ENCODE measurements at places on chromosomes 7 and 10.

DNA sequence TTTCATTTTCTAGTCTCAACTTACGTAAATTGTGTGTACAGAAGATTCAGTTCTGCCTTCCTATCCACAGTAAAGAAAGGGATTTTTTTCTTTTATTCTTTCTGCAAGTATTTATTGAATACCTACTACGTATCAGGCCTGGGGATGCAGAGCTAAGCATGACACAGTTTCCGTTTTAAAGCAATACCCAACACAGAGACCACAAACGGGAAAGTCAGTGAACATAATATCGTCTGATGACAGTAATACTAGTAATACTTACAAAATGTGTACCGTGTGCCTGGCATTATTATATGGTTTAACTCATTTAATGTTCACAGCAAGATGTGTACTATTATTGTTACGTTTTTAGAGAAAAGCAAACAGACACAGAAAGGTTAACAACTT is 22.4 kb downstream of the REEP3 start:
- no peak for DNase-seq

GRCh38 chr10:71271662-71272055 is 47.4 kb upstream of the SLC29A3 start:
- no peak for DNase-seq

DNA sequence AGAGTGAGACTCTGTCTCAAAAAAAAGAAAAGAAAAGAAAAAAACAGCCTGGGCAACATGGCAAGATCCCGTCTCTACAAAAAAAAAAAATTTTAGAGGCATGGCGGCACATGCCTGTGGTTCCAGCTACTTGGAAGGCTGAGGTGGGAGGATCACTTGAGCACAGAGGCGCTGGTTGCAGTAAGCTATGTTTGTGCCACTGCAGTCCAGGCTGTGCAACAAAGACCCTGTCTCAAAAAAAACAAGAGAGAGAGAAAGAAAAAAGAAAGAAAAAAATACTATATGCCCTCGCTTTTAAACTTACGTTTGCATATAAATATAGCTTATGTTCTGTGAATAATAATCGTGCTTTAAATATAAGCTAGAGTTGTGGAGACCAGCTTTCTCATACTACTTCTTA is 11.2 kb downstream of the HACD1 start:
- DNase-seq, result no peak

- no peak for DNase-seq
Measured at GRCh38 chr7:132255115-132255797, 321.0 kb downstream of the PLXNA4 start.

GRCh38 chr7:99808766-99809165 is 19.0 kb upstream of the CYP3A43 start:
- no peak for DNase-seq

DNA sequence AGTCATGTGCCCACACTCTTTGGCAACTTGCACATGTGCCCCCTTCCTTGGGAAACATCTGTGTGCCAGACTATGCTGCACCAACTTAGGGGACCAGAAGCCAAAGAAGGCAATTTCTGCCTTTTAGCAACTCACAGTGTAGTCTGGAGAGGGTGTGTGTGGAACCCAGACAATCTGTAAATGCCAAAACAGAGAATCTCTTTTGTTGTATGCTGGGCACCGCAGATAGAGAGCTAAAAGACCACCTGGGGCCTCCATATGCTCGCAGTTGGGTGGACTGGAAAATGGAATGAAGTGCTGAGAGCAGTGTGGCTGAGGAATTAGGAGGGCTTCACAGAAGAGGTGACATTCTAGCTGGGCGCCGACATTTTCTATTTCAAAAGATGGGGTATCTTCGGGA is 26.4 kb downstream of the UBTD1 start:
- no peak for DNase-seq

GRCh38 chr10:34885898-34886297 is 70.8 kb upstream of the PARD3 start:
- no peak for DNase-seq

GRCh38 chr10:113444766-113445365 is 108.0 kb upstream of the HABP2 start:
- no peak for DNase-seq

DNA sequence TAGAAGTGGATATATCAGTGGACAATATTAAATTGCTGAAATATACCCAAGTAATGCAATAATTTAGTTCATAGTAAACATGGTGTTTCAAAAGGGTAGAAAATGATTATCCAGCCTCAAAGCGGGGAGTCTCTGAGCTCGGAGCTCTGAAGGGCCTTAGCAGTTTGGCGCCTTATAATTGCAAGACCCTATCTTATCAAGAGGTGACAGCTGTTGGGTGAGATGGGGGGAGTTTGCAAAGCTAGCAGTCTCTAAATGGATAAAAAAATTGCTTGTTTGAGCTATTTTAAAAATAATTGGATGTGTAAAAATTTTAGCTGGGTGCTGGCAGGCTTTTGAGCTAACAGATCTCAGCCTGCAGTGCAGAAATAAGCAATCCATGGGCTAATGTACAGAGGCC is 219.2 kb downstream of the CCSER2 start:
- no peak for DNase-seq

- no peak for DNase-seq
Measured at GRCh38 chr10:1190791-1191490, 134.8 kb downstream of the WDR37 start.

- no peak for DNase-seq
Measured at GRCh38 chr10:34479520-34480179, 335.4 kb downstream of the PARD3 start.

DNA sequence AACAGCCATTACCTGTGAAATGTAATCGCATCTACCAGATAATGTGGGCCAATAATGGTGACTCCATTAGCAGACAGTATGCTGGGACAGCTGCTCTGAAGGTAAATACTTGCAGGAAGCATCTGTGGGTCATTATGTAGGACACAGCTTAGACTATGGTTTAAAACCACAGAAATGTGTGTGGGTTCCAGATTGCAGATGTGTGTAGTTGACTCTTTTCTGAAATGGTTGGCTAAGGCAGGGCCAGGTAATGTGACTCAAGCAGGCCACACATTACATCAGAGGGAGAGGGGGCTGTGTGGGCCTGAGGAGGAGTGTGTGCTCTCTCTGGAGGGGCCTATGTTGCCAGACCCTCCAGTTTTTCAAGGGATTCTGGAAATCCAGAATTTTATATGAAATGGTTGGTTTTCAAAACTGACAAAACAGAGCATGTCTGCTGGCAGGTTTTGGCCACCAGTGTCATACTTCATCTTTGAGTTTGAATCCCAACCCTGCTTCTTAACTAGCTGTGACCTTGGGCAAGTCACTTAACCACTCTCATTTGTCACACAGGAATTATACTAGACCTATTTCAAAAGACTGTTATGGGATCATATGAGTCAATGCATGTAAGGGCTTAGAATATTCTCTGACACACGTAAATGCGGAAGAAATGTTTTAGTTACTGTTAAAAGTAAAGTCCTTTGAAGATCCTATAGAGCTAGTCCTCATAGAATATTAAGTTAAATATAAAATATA is 64.5 kb downstream of the MCMBP start:
- DNase-seq, result no peak

- no peak for DNase-seq
Measured at GRCh38 chr10:77253147-77253545, 384.5 kb downstream of the KCNMA1 start.

- DNase-seq, result no peak
Measured at GRCh38 chr7:36967387-36967786, 243.1 kb upstream of the AOAH start.

GRCh38 chr10:34889004-34889869 is 74.1 kb upstream of the PARD3 start:
- DNase-seq, result no peak

DNA sequence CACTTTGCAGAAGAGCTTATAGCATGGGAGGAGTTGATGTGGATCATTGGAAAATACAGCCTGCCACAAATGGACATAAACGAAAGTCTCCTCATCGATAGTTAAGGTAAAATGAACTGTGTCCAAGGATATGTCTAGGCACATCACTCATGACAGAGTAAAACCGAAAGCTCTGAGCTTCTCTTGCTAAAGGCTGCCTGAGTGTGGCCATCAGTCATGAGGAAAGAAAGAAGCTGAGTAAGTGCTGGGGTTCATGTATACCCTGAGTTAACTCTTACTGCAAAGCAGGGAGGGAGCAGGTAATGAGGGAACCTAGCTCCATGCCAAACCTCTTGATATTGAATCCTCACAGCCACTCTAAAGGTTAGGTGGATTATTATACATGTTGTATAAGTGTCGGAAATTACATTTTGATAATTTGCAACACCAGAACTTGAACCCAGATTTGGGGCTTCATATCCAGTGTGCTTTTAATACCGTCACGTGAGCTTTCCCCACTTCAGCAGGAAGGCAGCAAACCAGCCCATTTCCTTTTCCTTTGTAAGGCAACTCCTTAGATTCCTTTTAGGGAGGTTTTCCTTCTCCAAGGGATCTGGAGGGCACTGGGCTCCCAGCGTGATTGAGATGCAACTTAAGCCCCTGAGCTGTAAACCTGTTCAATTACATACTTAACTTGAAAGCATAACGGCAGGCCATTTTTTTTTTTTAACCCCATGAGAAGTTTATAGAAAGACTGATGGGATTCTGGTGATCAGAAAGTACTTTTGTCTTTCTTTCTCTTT is 215.0 kb downstream of the PHF14 start:
- no peak for DNase-seq

DNA sequence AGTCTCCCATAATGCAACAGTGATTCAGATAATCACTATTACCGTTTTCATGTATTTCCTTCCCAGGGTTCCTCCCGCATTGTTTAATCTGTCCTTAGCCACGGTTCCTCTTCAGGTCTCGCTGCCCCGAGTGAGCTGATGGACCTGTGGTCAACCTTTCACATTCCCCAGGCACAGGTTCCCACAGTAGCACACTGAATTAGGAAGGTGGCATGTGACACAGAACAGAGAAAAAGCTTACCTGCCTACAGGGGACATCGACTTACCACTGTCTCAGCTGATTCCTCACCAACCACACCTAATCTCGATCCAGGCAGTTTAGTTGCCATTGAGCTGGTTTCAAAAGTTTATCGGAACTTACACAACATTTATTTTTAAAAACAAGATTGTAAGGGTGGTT is 72.2 kb downstream of the MTURN start:
- DNase-seq, result no peak

Data from stimulated activated CD4-positive, alpha-beta T cell treated with anti-CD3 and anti-CD28 coated beads, Interleukin-12 subunit alpha, Interleukin-12 subunit beta, amount 100 ng/mL, for 4 hours (primary cell).